ENCODE measurements at places on chromosomes 6 and 20.

GRCh38 chr6:14510038-14510437 lies 392.5 kb downstream of the CD83 start:
- no peak overlapping the region for H3K4me3 ChIP-seq
- no peaks in the 10 kb centered on the region for H3K36me3 ChIP-seq

DNA sequence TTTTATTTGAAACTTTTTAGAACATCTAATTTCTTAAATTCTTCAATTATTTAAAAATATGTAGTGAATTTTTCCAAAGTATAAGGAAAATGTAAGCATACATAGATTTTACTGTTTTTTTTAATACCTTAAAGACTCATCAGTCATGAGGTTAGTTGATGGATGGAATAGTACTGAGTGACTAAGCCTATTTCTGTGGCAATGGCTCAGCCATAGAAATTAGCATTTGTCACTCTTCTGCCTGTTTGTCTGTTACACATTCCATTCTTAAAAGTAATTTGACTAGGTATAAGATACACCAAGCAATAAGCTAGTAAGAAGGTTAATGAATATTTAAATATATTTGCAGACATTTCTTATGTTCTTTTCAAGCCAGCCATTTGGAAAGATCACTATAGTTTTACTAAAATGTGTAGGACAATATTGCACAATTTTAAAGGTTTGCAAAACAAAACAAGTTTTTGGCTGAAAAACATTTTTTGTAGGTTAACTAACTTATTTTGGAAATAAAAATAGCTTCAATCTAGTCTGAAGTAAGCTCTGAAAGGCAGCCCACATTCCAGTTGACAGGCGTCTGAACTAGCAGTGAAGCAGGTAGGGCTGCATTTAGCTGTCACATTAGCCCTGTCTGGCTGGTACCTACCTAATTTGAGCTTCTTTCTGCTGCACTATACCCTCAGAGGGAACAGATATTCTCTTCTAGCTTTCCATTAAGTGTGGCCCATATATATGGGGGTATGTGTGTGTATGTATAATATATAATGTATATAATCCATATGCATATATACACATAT lies 385.7 kb downstream of the GRIK2 start:
- H3K4me1 ChIP-seq = no peaks in the 10 kb centered on the region
- H3K4me3 ChIP-seq = no peak overlapping the region
- no peak for DNase-seq
- no peak overlapping the region for H3K27ac ChIP-seq

GRCh38 chr20:48266571-48266970 lies 481.3 kb upstream of the SULF2 start:
- H3K36me3 ChIP-seq = no peaks in the 10 kb centered on the region
- no peaks in the 10 kb centered on the region for H3K27me3 ChIP-seq
- no peak overlapping the region for H3K4me3 ChIP-seq
- DNase-seq = no peak

DNA sequence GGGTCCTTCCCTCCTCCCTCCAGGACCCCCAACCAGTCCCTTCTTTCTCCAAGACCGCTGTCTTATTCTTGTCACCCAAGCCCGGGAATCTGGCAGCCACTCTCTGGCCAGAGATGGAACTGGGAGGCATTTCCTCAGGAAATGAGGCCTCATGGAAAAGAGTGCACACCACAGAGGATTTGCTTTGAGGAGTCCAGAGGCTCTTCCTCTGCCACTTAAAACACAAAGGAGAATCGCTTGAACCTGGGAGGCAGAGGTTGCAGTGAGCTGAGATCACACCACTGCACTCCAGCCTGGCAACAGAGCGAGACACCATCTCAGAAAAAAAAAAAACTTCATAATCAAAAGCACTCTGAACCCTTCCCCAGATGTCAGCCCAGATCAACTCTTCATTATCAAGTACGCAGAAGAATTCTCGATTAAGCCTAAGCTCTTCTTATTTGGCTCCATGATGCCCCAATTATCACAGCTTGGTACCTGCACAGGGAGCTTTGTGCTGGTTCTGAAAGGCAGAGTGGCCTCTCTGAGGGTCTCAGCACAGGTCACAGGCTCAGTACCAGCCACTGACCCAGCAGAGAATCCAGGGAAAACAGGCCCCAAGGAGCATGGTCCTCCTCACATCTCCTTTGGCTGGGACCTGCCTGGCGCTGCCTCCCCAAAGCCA lies 82.9 kb upstream of the MAFB start:
- no peaks in the 10 kb centered on the region for H3K36me3 ChIP-seq
- no peak overlapping the region for H3K4me3 ChIP-seq
- H3K4me1 ChIP-seq = no peaks in the 10 kb centered on the region
- no peak for DNase-seq
- H3K27ac ChIP-seq = no peak overlapping the region

DNA sequence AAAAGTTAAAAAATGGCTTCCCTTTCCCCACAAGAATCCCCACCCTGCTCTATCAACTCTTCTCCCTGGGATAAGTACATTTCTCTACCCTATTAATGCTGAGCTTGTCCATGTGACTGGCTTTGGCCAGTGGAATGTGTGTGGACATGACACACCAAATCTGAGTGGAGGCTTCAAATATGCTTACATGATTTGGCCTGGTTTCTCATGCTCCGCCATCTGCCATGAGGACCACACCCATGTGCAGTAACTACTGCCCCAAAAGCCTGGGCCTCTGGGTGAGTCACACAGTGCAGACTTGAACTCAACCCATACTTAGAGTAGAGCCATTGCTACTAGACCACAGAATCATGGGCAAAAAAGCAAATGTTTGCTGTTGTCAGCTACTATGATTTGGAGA lies 65.4 kb downstream of the PRND start:
- DNase-seq = no peak
- no peak overlapping the region for H3K27ac ChIP-seq
- peaks cover 55% of the 10 kb centered on the region for H3K36me3 ChIP-seq
- no peaks in the 10 kb centered on the region for H3K4me1 ChIP-seq

- no peak overlapping the region for H3K27ac ChIP-seq
- peaks cover 19% of the 10 kb centered on the region for H3K4me1 ChIP-seq
- no peak overlapping the region for H3K4me3 ChIP-seq
- no peaks in the 10 kb centered on the region for H3K27me3 ChIP-seq
- DNase-seq = no peak
Observed at GRCh38 chr20:1301031-1301529, 27.9 kb downstream of the SDCBP2 start.

GRCh38 chr6:152943260-152943897 lies 39.5 kb downstream of the FBXO5 start:
- H3K27ac ChIP-seq = no peak overlapping the region
- H3K36me3 ChIP-seq = no peaks in the 10 kb centered on the region
- peaks cover 5% of the 10 kb centered on the region for H3K4me1 ChIP-seq
- no peak for DNase-seq
- H3K27me3 ChIP-seq = no peaks in the 10 kb centered on the region
- no peak overlapping the region for H3K4me3 ChIP-seq

DNA sequence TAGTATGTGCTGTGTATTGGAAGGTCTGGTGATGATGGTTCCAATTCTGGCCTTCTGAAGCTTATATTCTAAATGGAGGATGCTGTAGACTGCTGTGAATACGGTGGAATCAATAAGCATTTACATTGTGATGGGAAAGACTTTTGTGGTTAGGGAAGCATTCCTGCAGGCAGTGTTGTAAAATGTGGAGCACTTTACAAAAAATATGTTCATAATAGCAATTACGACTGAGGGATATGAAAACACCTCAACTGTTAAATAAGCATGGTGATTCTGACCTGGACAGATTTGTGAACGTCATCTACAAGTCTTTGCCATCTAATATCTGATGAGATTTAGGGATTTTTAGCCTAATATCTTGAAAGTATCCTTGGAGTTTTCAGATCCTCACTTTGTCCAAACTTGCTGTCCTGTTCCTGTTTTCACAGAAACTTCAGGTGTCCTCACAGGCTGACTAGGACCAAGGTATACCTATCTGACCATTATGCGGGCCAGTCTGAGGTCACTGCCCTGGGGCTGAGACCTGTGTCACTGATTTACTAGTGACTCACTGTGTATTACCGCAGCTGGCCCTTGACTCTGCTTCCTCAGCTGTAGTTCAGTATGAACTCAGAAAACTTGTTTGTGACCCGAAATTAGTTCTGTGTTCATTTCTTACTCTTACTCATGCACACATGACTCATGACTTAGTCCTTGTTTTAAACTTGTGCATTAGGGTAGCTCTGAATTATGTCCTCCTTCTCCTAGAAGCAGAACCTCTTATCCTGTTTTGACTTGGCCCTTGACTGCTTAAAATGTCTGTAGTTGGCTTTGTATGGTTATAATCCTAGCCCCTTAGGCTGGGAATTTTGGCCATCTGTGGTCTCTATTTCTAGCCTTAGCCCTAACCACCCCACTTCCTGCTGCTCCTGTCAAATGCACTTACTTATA lies 343.0 kb downstream of the CDKAL1 start:
- no peak overlapping the region for H3K4me3 ChIP-seq
- H3K27ac ChIP-seq = no peak overlapping the region
- no peaks in the 10 kb centered on the region for H3K36me3 ChIP-seq
- no peaks in the 10 kb centered on the region for H3K4me1 ChIP-seq
- DNase-seq = no peak

DNA sequence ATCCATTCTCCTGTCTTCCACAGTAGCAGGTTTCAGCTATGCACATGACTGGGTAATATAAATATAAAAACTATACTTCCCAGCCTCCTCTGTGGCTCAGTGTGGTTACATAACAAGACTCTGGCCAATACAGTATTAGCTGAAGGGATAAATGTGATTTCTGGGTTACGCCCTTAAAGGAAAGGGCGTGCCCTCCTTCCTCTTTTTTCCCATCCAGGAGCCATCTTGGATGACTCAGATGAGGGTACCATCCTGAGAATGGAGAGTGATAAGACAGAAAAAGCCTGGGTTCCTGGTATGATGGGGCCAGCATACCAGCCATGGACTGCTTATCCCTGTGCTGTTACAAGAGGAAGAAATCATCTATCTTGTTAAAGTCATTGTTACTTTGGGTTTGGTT lies 123.3 kb downstream of the NFATC2 start:
- no peaks in the 10 kb centered on the region for H3K27me3 ChIP-seq
- peaks cover 63% of the 10 kb centered on the region for H3K4me1 ChIP-seq
- DNase-seq = no peak
- H3K27ac ChIP-seq = no peak overlapping the region
- H3K4me3 ChIP-seq = no peak overlapping the region

DNA sequence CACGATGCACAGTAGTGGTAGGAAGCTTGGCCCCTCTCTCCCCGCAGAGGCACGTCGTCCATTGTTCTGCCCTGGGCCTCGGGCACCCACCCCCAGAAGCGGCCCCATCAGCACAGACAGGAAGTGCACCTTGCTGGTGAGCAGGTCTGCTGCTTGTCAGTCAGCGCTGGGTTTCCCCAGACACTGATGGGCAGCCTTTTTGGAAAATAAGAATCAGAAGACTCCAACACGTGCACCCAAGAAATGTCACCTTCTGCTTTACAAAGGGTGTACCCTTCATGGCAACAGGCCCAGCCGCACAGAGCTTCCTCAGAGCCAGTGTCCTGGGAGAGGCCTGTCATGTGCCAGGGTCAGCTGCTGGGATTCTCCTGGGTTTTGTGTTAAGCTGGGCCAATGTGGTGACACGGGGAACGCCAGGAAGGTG lies 34.7 kb upstream of the IRF4 start:
- no peaks in the 10 kb centered on the region for H3K27me3 ChIP-seq
- DNase-seq = no peak
- H3K4me3 ChIP-seq = no peak overlapping the region
- no peak overlapping the region for H3K27ac ChIP-seq
- H3K4me1 ChIP-seq = no peaks in the 10 kb centered on the region

DNA sequence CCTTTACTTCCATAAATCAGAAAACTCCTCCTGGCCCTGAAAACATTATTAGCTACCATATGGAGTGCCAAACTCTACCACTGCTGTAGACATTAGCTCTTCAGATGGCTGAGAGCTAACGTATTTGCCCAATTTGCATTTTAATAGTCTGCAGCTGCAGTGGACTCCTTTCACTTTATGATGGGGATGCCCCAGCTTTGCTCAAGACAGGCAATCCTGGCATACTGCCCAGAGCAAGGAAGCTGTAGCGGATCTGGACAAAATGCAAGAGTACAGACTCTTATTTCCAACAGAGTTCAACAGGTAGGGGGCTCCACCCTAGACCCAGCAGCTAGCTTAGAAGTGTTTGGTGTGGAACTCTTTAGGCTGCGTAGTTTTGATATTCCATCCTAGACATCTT lies 246.7 kb downstream of the FOXC1 start:
- no peaks in the 10 kb centered on the region for H3K27me3 ChIP-seq
- no peak overlapping the region for H3K27ac ChIP-seq
- no peaks in the 10 kb centered on the region for H3K4me1 ChIP-seq
- no peak for DNase-seq
- no peak overlapping the region for H3K4me3 ChIP-seq
- no peaks in the 10 kb centered on the region for H3K36me3 ChIP-seq

DNA sequence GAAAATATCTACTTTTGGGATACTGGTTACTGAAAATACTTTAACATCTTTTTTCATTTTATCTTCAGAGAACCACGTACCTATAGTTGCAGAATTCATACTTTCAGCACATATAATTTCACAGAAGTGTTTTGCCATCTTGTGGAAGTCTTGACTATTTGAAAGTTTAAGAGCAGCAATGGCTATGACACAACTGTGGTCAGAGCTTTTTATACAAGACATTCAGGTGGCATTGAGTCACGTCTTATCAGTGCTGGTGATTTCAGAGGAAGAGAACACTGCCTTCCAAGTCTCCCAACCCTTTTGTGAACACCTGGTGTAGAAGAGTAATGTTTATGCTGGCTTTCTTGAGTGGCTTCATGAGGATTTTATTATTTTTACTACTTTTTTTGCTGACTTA lies 171.6 kb downstream of the ARID1B start:
- no peak overlapping the region for H3K4me3 ChIP-seq
- DNase-seq = no peak
- peaks cover 12% of the 10 kb centered on the region for H3K4me1 ChIP-seq

DNA sequence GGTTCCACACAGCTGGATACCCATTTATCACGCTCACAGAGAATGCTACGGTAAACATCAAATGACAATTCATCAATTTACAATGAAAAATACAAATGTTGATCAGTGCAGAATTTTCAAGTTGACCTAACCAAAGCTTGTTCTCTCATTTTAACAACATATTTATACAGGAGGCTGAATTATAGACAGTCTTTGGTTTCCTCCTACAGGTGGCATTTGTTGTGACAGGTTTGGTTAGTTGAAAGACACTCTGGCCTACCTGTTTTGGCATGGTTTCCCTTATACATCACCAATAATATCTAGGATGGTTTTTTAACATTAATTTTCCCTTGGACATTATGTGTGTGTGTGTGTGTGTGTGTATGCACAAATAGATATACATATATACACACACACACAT lies 642.5 kb upstream of the MMS22L start:
- no peak for DNase-seq
- H3K27ac ChIP-seq = no peak overlapping the region
- H3K4me3 ChIP-seq = no peak overlapping the region
- H3K4me1 ChIP-seq = no peaks in the 10 kb centered on the region
- H3K36me3 ChIP-seq = no peaks in the 10 kb centered on the region
- H3K27me3 ChIP-seq = no peaks in the 10 kb centered on the region

DNA sequence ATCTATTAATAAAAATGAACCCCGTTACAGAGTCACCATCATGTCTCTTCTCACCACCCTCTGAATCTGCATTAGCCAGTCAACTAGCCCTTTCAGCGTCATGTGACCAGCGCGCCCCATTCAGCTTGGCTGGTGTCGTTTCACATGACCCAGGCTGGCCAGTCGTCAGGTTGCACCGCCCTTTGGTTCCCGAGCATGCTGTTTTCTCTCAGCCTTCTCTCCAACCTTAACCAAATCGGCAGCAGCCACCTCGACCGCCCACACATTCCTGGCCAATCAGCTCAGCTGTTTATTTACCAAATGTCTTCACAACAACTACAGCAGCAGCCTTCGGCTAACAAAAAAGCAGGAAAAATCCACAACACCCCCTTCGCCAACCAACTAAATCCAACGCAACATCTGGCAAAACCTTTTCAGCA lies 5.6 kb downstream of the SRSF3 start:
- peak; percentile 64 for DNase-seq
- H3K27me3 ChIP-seq = no peaks in the 10 kb centered on the region
- peaks cover 76% of the 10 kb centered on the region for H3K4me1 ChIP-seq
- H3K4me3 ChIP-seq = peak overlapping the region; percentile 52
- H3K36me3 ChIP-seq = peaks cover 79% of the 10 kb centered on the region
- H3K27ac ChIP-seq = no peak overlapping the region

All from CD8-positive, alpha-beta memory T cell (primary cell).